Spinal cord (tissue), 10 donors: ENCODE measurements at places on chromosomes 7 and 10. TPM values are rescaled to one million over a fixed set of nuclear protein-coding genes. Genes with fewer than 3 reads are reported as not detected.

OR2A1 gene
- 0.10 TPM for total RNA-seq

GPC2 gene
- 6.1 TPM for total RNA-seq

CPXM2 gene
- total RNA-seq = 29.3 TPM

ITPRID1 gene
- 0.11 TPM for total RNA-seq

COX19 gene
- 15.3 TPM for total RNA-seq

PTPRZ1 gene
- 237 TPM for total RNA-seq

MAT1A gene
- 0.50 TPM for total RNA-seq

UPK3BL2 gene
- total RNA-seq = 10.4 TPM

DNA sequence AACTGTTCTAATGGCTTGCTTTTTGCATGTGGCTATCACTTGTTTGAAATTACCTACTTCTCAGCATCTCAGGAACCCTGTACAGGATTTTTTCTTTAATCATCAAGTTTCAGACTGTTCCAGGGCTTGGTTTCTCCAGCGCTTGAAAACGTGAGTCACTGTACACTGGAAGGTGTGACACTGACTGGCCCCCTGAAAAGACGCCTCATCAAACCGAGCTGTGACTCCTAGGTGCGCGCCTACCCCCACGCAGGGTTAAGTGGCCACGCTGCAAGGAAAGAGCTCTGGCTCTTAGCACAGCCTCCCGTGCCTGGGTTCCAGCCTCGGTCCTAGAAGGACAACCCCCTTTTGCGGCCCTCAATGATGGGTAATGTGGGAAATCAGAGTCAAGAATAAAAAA is 81.0 kb downstream of the EBF3 start:
- no peak for DNase-seq

- DNase-seq = no peak
Observed at GRCh38 chr7:149706398-149706797, 67.0 kb downstream of the ZNF467 start.

DNA sequence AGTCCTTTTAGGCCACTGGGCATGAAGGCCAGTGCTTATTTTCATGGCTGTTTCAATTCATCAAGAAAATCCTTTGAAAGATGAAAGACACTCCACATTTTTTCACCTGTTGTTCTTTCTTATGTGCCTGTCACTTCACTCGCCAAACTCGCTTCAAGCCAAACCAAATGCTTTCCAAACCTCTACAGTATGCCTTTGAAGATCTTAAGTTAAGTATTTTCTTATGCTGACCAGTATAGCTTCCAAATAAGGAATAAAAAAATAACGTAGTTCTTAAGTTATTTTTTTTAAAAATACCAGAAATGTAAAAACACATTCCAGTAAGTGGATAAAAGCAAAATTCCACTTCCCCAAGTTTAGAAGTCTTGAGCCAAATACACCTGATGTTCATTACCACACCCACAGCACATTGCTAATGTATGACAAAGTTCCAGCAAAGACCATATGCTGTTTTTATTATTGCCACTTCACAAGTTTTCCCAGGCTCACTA is 186.1 kb downstream of the MTERF1 start:
- DNase-seq = no peak

DNA sequence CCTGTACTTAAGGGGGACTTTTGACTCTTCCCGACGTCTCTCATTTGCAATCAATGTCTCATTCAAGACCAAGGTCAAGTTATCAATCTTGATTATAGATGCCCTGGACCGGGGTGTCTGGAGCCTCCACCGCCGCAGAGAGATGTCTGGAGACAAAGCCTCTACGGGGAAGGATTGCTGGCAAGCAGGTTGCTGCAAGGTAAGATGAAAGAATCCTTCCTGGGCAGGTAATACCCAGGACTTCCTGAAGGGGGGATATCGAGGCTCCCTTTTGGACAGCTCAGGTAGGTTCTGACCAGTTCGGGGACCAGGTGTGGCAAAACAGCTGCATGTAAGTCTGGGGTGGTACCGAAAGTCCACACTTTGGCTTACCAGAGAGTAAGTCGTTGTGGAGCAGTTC is 12.5 kb upstream of the CUX1 start:
- DNase-seq = no peak

GRCh38 chr10:12369982-12370381 is 20.6 kb downstream of the CAMK1D start:
- DNase-seq = no peak

DNA sequence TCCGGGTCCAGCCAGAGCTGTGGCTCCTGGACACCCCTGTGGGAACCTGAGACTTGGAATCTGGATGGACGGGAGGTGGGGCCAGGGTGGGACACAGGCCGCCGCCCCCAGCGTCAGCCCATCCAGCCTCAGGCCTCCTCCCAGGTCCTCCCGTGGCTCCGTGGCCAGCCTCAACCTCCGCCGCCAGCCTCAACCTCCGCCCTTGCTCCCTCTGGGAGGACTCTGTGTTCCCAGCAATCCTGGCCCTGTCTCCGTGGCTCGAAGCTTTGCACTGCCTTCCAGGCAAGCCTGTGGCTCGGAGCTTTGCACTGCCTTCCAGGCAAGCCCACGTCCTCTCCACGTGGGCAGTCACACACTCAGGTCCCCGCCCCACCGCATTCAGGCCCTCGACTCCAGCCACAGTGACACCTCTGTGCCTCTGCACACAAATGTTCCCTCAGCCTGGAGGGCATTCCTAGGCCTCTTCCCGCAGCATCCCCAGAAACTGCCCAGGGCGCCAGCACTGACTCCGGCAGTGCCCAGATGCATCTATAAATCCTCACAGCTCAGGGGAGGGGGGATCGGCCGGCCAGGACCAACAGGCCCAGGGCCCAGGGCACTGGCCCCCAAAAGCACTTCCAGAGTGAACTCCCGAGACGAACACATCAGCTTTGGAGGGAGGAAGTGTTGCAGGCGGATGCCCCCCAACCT is 44.7 kb upstream of the PDGFA start:
- DNase-seq = peak; percentile 65

- no peak for DNase-seq
Observed at GRCh38 chr10:42885491-42886270, 103.1 kb downstream of the BMS1 start.

DNA sequence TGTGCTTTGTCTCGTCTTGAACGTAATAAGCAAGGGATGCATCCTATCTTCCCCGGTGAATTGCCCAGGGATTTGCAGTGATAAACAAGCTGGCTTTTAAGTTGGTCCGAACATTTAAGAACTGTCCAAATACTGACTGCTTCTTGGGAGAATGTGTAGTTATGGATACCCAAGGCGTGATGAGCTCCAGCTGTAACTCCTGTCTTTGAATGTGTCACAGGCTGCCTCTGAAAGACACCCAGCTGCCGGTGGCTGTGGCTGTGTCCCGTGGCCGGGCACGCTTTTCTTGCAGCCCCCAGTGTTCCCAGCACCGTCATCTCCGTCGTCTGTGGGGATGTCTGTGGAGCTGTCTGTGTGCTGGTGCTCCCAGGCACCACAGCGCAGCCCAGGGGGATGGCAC is 118.1 kb downstream of the GLRX3 start:
- no peak for DNase-seq

DNA sequence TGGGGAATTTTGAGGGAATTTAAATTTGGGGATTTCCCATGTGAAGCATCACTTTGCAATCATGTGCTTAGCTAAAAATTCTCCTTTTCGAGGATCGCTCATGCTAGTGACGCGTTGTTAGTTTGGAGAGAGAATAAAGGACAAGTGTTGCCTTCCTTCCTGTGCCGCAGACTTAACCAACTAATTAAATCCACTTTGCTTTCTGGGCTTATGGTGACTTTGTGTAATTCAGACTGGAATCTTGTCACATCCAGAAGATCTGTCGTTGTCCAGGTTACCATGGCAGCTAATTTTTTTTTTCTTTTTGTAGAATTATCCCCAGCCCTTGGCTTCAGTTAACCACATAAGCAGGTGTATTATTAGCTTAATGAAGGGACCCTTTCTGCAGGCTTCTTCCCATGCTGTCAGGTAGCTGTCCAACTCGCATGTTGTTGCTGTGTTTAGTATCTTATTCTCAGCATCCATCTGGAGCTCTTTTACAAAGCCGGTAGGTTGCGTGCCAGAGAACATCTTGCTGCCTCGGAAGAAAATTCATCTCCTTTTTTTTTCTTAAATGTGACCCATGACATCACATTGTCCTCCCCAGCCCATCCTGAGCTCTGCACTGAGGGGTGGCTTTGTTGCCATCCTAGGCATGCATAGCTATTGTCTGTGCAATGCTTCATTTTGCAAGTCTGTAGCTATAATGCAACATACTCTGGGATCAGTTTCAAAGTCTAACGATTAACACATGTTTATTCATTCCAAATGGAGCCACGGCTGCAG is 47.2 kb upstream of the NRP1 start:
- DNase-seq = peak; percentile 83

DNA sequence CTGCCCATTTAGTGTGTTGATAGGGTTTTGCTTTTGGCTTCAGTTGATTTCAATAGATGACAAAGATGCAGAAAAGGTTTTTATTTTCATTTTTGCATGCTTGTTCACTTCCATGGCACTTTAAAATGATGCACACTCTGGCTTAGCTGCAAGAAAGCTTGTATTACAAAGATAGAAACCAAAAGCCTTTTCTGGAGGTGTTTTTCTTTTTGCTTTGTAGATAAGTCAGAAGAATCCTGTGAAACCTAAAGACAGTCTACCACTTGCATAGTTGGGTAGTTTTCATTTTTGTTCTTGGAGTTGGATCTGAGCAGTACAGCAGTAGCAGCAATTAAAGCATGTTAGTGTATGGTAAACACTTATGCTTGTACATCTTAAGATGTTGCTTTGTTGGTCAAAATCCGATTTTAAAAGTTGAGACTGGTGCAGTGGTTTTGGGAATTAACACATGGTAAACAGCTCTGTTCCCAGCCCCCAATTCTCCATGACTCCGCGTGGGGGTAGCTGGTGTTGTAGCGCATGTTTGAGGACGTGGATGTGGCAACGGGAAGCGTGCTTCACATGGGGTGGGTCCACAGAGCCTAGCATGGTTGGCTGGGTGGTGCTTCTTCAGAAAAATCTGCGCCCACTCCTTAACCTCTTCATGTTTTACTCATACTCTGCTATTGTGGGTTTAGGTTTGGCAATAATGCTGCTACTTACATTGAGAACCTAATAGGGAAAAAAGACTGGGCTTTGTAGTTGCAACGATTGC is 19.8 kb downstream of the CCNY start:
- no peak for DNase-seq

DNA sequence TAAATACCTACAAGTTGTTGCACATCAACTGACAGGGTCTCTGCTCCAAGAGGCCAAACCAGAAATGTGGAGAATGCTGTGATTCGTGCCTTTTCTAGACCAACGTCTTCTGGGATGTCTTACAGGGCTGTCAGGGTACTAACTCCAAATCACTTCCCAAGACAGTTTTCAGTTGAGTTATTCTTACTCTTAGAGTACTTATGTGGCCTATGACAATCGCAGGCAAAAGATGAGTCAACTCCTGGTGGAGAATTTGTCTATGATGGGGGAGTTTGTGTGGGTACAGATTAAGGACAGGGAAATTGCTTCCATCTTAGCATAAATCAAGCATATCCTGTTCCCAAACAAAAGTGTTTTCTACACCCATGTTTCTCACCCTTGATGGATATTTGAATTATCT is 734.8 kb downstream of the TNS3 start:
- no peak for DNase-seq

GRCh38 chr7:30468041-30468440 is 10.5 kb downstream of the NOD1 start:
- DNase-seq = no peak

- DNase-seq = no peak
Observed at GRCh38 chr10:73886661-73887293, 12.4 kb upstream of the CAMK2G start.

GRCh38 chr10:129328546-129328945 is 138.5 kb upstream of the MGMT start:
- no peak for DNase-seq

GRCh38 chr10:133023216-133023843 is 64.4 kb upstream of the ADGRA1 start:
- no peak for DNase-seq
